ENCODE measurements at places on chromosomes 4 and X.

GRCh38 chr4:19025031-19025430 is 1003.5 kb upstream of the LCORL start:
- H3K4me3 ChIP-seq = no peak overlapping the region
- no peaks in the 10 kb centered on the region for H3K27me3 ChIP-seq
- H3K4me1 ChIP-seq = no peaks in the 10 kb centered on the region
- DNase-seq = no peak

DNA sequence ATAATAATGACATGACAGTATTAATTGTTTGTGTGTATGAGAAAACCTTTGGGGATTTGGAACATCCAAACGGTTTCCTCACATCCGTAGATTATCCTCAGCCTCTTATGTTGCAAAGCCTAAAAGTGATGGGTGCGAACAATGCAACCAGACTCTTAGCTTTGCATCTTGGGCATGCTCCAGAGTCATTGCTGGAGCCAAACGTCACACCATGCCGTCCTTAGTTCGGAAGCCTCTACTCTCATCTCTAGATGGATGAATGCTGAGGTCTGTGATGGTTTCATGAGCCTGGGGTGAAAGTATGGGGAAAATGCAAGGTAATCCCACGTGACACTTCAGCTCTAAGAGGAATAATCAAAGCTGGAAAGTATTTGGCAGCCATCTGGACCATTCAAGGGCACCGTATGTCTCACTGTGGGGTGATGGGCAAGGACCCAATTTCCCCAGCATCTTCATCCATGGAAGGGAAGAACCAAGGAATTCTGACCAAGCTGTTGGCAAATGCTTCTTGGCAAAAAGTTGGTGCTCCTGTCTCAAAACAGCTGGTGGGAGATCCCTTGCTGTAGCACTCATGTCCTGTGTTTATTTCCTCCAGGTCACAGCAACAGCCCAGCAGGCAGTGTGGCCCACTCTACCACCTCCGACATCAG is 6.3 kb upstream of the RTL5 start:
- H3K36me3 ChIP-seq = peaks cover 10% of the 10 kb centered on the region
- no peaks in the 10 kb centered on the region for H3K27me3 ChIP-seq
- H3K4me3 ChIP-seq = no peak overlapping the region
- H3K27ac ChIP-seq = no peak overlapping the region
- no peak for DNase-seq

GRCh38 chr4:109662771-109663170 is 40.5 kb downstream of the CASP6 start:
- no peak overlapping the region for H3K4me3 ChIP-seq
- no peaks in the 10 kb centered on the region for H3K27me3 ChIP-seq
- no peak overlapping the region for H3K27ac ChIP-seq
- H3K36me3 ChIP-seq = no peaks in the 10 kb centered on the region

- no peaks in the 10 kb centered on the region for H3K4me1 ChIP-seq
- H3K4me3 ChIP-seq = no peak overlapping the region
- DNase-seq = no peak
These were observed 67.4 kb downstream of the MANBA start for GRCh38 chr4:102693262-102693850.

DNA sequence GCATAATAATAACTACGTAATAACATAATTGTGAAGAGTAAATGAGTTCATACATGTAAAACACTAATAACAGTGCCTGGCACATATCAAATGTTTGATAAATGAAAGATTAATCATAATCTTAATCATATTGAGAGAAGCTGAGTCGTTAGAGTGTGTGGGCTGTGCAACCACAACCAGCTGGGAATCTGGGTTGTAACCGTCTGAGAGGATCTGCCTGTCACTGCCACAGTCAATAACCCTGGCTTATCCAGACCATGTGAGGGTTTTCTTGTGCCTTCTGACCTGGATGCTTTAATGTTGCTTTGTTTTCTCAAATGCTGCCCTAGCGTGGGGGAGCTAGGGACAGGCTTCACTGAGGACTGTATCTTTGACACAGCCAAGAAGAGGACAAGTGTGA is 73.9 kb downstream of the TRPC5 start:
- H3K27me3 ChIP-seq = no peaks in the 10 kb centered on the region
- no peak overlapping the region for H3K4me3 ChIP-seq
- H3K36me3 ChIP-seq = no peaks in the 10 kb centered on the region

DNA sequence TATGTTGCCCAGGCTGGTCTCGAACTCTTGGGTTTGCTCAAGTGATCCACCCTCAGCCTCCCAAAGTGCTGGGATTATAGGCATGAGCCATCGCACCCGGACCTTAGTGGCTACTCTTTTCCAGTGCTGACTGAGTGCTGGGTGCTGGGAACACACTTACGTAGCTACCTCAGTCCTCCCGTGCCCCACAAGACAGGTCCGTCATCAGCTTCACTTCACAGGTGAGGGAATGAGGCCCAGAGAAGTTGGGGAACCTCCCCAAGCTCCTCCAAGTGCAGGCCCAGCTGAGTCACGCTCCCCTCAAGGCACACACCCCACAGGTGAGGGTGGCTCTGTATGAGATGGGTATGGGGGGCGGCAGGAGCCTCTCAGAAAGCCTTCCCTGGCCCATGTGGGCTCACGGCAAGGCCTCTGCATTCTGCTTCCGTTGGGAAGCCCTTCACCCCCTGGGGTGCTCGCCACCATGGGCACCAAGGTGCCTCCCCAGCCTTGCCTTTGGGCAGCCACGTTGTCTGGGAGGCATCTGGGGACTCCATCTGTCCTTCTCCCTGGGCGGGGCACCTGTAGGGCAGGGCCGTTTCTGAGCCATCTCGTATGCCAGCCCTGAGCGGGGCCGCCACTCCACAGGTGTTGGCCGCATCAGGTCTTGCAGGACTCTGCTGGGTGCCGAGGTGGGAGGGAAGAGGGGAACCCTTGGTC is 28.4 kb downstream of the NSG1 start:
- peaks cover 10% of the 10 kb centered on the region for H3K36me3 ChIP-seq
- no peak overlapping the region for H3K4me3 ChIP-seq
- no peaks in the 10 kb centered on the region for H3K4me1 ChIP-seq
- no peak for DNase-seq
- no peaks in the 10 kb centered on the region for H3K27me3 ChIP-seq
- no peak overlapping the region for H3K27ac ChIP-seq

DNA sequence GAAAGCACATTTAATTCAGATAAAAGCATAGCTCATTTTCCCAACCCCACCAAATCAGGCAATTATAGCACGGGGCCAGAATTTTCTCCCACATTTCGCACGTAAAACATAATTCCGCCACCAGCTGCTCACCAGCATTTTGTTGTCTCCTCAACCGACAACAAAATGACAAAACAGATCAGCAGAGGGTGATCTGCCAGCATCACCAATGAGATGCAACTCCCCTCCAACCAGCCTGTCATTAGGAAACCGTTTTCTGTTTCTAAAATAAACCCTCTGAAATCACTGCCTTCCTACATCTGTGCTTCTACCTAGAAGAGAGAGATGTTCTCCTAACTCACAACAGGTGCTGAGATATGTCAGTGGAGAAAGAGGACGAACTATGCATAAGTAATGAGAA is 654.8 kb upstream of the CPEB2 start:
- H3K27ac ChIP-seq = no peak overlapping the region
- H3K36me3 ChIP-seq = no peaks in the 10 kb centered on the region
- no peak overlapping the region for H3K4me3 ChIP-seq
- no peaks in the 10 kb centered on the region for H3K4me1 ChIP-seq

- no peaks in the 10 kb centered on the region for H3K27me3 ChIP-seq
- H3K36me3 ChIP-seq = no peaks in the 10 kb centered on the region
- H3K4me1 ChIP-seq = no peaks in the 10 kb centered on the region
- no peak for DNase-seq
- H3K4me3 ChIP-seq = no peak overlapping the region
These were observed 109.4 kb downstream of the PDHA2 start for GRCh38 chr4:95949136-95949765.

DNA sequence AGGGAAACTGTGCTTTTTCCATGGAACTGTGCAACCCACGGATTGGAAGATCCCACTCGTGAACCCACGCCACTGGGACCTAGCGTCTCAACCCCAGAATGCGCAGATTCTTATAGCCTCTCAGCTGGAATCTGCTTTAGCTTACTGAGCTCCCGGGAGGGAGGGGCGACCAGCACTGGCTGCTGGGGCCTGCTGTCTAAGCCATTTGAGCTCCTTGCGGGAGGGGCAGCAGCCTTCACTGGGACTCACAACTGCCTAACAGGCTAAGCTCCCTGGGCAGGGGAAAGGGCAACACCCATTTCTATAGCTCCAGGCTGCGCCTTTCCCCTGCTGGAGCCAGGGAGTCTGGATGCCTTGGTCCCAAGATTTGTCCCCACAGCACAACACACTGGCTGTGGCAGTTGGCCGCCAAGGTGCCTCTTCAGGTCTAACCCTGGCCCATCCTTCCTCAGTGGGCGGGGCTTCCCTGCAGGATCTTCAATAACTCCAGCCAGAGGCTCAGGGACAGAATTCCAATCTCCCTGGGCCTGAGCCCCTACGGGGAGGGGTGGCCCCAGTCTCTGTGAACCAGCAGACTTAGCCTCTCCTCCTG is 451.7 kb upstream of the PITX2 start:
- no peaks in the 10 kb centered on the region for H3K27me3 ChIP-seq
- no peak for DNase-seq
- no peak overlapping the region for H3K4me3 ChIP-seq
- no peaks in the 10 kb centered on the region for H3K36me3 ChIP-seq

DNA sequence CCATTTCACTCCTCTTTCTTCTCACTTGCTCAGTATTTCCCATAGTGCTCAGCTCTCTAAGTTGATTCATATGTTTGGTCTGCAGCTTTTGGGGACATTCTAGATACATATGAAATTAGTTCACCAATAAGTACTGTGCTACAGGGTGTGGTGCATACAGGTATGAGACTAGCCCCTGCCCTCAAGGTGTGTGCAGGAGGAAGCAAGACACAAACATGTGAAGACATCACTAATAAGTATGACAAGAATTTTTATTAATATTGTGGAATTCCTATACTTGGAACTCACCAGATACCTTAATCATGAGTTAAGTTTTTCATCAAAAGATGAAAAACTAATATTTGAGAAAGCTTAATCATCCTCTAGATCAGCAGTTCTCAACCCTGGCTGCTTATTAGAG is 505.2 kb downstream of the ZNF674 start:
- no peak overlapping the region for H3K4me3 ChIP-seq
- H3K27ac ChIP-seq = no peak overlapping the region
- no peaks in the 10 kb centered on the region for H3K4me1 ChIP-seq
- DNase-seq = no peak

GRCh38 chr4:119627267-119628255 is 1.0 kb downstream of the PDE5A start:
- peaks cover 14% of the 10 kb centered on the region for H3K4me1 ChIP-seq
- no peak overlapping the region for H3K27ac ChIP-seq
- H3K36me3 ChIP-seq = no peaks in the 10 kb centered on the region
- DNase-seq = peak; percentile 41
- H3K27me3 ChIP-seq = no peaks in the 10 kb centered on the region
- H3K4me3 ChIP-seq = peak overlapping the region; percentile 78

DNA sequence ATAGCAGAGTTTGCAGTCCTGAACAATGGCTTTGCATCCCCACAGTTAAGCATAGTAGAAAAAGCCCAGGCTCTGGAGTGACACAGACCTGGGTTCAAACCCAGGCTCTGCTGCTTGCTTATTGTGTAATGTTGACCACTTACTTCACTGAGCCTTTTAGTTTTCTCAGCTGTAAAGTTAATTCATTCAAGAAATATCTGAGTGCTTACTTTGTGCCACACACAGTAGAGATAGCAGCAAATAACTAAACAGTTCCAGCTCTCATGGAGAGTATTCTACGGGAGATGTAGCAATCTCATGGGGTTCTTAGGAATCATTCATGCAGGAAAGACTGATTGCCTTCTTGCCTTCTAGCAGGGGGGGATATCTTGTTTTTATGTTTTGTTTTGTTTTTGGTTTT is 63.2 kb downstream of the SLC9A6 start:
- no peaks in the 10 kb centered on the region for H3K36me3 ChIP-seq
- no peak overlapping the region for H3K4me3 ChIP-seq

GRCh38 chrX:65926095-65927019 is 113.5 kb downstream of the VSIG4 start:
- H3K36me3 ChIP-seq = no peaks in the 10 kb centered on the region
- no peaks in the 10 kb centered on the region for H3K4me1 ChIP-seq
- H3K27me3 ChIP-seq = no peaks in the 10 kb centered on the region
- DNase-seq = no peak

- DNase-seq = no peak
- H3K27me3 ChIP-seq = no peaks in the 10 kb centered on the region
- H3K4me1 ChIP-seq = peaks cover 20% of the 10 kb centered on the region
These were observed 23.6 kb downstream of the SH3BP2 start for GRCh38 chr4:2816401-2816954.

DNA sequence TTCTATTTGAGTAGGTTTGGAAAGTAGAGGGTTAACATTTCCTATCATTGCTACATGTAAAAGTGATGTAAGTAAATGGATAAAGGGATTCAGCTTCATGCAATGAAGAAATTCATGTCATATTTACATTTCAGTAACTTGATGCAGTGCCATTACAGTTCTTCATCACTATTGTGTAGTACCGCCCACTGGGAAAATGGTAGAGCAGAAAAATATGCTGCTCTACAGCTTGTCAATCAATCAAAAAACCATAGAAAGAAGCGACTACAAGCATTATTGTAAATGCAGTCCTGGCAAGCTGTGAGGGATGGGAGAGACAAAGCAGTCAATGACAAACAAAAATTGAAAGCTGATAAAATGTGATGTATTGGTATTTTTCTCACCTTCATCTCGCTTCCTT is 1597.9 kb downstream of the RPA4 start:
- H3K4me1 ChIP-seq = no peaks in the 10 kb centered on the region
- no peaks in the 10 kb centered on the region for H3K27me3 ChIP-seq
- H3K36me3 ChIP-seq = no peaks in the 10 kb centered on the region
- no peak for DNase-seq

DNA sequence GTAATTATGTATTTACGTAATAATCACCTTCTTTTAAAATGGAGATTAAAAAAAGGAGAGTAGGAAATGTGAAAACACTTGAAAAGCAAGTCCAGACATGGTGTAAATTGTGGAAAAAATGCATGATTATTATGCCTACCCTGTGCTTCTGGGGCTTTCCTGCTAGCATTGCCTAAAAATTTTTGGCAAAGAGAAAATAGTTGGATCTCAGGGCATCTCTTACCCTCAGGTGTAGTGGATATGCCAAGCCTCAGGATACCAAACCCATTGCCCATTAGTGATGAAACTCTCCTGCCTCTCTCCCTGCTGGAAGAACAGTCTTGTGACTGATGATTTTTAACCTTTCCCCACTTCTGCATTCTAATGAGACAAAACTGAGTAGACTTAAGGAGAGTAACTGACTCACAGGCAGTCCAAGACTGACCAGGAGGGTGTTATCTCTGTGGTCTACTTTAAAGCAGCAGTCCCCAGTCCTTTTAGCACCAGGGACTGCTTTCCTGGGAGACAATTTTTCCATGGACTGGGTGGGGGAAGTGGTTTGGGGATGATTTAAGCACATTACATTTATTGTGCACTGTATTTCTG is 174.6 kb downstream of the ZNF330 start:
- no peak overlapping the region for H3K4me3 ChIP-seq
- H3K36me3 ChIP-seq = no peaks in the 10 kb centered on the region
- H3K27ac ChIP-seq = no peak overlapping the region

GRCh38 chrX:3017492-3017891 is 11.1 kb downstream of the ARSH start:
- H3K36me3 ChIP-seq = no peaks in the 10 kb centered on the region
- DNase-seq = no peak
- H3K27me3 ChIP-seq = no peaks in the 10 kb centered on the region
- H3K4me3 ChIP-seq = no peak overlapping the region
- H3K4me1 ChIP-seq = no peaks in the 10 kb centered on the region

Data from endothelial cell of umbilical vein (primary cell).